NCI-H345 (cell line): ENCODE measurements at places on chromosomes 2 and 18.
A peak's percentile ranks its signal among the peaks of the same experiment; 100 is the strongest.

GRCh38 chr18:3211236-3211992 is 8.4 kb downstream of the MYOM1 start:
- peak; percentile 50 for DNase-seq

DNA sequence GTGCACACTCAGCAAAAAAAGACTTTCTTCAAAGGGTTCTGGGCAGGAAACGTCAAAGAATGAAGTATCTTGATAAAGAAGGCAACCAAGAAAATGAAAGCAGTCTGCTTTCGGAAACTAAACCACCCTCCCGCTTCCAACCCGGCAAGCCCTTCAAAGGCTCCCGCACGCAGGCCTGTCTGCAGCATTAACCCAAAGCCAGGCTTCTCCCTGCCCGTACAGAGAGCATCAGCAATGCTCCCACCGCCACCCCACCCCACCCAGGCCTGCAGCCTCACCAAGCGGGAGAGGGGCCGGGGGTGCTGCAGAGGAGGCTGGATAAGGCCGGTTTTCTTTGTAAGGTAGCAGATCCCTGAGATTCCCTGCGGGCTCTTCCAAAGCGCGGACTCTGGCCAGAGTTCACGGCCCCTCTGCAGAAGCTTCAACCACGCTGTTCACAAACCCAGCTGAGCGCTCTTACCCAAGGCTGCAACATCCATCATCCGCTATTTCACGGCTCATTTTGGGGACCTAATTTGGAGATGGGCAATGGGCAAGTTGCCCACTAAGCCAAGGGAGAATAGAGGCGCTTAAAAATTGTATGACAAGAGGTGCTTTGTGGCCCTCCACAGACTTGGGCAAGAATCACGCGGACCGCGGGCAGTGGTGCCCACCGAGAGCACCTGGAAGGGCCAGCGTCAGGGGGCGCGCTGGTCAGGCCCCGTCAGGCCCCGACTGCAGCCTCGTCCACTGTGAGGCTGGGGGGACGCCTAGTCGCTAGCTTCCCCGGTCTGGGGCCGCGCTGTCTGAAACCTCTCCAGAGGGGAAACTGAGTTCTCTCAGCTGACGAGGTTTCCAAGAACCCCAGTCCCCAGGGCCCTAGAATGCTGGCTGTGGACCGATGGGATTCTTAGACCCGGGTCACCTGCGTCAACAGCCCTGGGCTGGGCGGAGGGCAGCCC is 225.4 kb upstream of the ID2 start:
- no peak for DNase-seq

DNA sequence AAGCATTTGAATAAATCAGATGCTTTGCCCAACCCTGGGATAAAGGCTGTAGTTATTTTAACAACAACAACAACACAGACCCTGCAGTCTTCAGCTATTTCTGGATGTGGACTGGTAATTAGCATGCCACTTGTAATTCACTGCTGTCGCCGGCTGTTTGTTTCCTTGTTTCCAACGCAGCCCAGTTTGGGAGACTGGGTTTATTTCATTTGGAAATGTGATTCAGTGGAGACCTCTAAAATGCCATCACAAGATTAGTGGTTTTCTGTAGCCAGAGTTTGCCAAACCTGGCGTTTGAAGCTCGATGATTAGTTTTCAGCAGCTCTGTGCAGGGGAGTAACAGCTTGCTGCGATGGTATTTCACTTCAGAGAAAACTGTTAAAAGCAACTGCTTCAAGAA is 83.5 kb downstream of the LDLRAD4 start:
- no peak for DNase-seq

GRCh38 chr2:171174075-171174474 is 13.4 kb upstream of the TLK1 start:
- DNase-seq: no peak

GRCh38 chr18:76502551-76502950 is 7.5 kb upstream of the ZNF516 start:
- DNase-seq: no peak

DNA sequence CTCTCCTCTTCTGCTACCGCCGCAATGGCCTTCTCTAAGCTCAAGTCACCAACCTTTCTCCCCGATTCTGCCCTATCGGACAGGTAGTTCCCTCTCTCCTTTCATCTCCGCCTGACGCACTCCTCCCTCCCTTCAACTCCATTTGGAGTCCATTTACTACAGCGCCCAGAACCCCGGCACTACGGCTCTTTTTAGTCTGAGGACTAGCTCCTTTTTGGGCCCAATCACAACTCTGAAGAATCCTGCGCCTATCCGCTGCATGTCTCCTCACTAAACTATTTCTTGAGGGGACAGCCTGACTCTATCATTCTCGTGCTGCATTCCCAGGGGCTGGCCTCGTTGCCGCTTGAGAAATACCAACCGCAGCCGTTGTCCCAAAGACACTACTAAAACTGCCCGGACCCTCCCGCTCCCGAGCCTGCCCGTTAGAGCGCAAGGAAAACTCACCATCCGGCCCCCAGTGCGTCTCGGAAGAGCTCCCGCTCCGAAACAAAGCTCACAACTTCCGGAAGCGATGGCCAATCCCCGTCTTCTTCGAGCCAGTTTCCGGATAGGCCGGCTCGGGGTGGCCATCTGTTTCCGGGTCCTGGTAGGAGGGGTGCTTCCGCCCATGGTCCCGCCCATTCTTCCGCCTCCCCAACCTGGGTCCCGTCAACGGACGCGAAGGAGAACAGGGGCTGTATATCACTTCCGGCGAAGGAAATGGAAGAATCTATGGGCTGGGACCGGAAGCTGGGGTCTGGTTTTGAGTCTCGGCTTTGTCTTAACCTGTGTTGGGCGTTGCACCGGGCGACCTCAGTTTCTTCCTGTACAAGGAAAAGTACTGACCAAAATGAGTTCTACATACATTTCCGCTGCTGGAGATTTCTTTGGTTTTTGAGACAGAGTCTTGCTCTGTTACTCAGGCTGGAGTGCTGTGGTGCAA is at the start of gene TPRKB:
TSS of gene TPRKB (minus strand) at position 491 of the 925 bp plus-strand sequence. CDS start 2,776 bp downstream, outside the sequence.
- DNase-seq: peak; percentile 98

GRCh38 chr2:159758686-159759085 is 39.3 kb downstream of the CD302 start:
- DNase-seq: no peak

GRCh38 chr2:172554352-172555271 is 1.3 kb upstream of the PDK1 start:
- DNase-seq: peak; percentile 38

DNA sequence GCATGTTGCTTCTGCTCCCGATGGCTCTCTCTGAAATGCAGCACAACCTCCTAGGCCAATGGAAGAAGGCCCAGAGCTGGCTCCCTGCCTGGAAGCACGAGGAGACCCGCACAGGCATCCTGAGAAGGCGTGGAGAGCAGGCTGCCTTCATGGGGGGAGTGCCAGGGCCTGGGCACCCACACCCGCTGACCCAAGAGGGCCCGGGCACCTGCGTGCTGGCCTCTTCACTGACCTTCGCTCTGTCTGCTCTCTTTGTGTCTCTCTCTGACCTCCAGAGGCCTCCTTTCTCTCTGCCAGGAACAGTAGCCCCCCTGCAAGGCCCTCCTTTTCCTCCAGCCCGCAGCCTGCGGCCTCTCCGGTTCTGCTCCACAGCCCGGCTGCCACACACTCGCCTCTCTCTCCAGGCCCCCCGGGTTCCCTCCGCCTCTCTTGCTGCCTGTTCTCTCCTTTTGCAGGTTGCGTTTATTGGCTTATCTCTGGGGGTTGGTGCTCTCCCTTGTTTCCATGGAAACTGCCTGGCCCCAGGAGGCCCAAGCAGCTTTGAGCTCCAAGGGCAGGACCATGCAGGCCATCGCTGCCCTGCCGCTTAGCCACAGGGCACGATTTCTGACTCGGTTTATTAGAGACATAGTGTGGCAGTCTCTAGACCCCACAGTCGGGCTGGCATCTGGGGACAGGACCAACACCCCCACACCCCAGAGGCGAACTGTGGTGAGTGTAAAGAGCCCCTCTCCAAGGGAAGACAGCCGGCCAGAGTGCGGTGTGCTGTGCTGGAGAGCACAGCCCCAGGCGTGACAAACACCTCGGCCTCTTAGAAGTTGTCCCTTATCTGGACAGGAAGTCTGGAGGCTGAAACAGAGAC is 1.7 kb downstream of the MZT2B start:
- DNase-seq: no peak

DNA sequence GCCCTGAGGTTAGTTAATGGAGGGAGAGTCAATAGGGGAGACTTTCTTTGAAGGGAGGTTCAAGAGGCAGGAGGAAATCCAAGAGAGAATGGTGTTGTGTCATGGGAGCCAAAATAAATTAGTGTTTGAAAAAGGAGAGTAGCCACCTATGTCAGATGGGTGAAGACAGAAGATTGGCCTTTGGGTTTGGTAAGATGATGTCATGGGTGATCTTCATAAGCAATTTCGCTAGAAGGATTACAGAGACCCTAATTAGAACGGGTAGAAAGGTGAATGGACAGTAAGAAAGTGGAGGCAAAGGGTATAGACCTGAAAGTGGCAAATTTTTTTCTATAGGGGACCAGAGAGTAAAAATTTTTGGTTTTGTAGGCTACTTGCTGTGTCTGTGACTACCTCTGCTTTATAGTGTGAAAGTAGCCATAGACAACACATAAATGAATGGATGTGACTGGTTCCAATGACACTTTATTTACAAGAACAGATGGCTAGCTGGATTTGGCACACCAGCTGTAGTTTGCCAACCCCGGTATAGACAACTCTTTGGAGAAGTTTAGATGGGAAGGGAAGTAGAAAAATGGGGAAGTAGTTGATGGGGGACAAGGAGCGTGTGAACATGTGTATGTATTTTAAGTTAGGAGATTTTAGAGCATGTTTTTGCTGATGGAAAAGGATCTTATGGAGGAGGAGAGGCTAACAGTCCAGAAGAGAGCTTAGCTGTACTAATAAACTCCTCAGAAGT is 9.3 kb downstream of the STAMBP start:
- no peak for DNase-seq

DNA sequence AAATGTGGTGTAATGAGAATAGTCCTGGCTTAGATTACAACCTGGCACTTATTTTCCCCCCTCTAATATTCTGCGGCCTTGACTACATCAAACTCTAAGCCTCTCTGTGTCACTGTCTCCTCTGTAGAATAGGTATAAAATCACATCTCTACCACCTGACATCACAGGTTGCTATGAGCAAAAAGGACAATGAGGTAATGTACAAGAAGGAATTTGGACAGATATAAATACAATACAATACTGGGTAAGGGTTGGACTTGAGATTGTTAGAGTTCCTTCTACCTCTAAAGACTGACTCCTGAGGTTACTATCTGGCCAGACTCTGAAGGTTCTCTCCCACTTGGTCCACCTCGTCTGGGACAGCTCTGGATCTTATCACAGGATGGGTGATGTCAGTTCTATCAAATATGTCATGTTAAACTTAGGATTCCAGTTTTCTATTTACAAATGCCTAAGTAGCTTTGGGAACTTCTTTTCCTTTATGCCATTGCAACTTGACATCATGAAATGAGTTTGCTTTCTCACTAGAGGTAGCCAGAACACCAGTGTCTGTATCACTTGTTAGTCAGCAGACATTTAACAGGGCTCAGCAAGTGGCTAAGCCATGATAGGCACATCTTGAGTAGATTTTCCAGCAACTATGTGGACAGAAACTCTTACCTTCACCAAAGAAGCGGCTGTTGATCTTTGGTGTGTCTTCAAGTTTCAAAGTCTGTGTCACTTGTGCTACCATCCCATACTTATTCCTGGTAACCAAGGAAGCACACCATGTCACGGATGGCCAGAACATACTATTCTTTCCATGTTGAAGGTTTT is 9.5 kb downstream of the APOB start:
- DNase-seq: no peak

DNA sequence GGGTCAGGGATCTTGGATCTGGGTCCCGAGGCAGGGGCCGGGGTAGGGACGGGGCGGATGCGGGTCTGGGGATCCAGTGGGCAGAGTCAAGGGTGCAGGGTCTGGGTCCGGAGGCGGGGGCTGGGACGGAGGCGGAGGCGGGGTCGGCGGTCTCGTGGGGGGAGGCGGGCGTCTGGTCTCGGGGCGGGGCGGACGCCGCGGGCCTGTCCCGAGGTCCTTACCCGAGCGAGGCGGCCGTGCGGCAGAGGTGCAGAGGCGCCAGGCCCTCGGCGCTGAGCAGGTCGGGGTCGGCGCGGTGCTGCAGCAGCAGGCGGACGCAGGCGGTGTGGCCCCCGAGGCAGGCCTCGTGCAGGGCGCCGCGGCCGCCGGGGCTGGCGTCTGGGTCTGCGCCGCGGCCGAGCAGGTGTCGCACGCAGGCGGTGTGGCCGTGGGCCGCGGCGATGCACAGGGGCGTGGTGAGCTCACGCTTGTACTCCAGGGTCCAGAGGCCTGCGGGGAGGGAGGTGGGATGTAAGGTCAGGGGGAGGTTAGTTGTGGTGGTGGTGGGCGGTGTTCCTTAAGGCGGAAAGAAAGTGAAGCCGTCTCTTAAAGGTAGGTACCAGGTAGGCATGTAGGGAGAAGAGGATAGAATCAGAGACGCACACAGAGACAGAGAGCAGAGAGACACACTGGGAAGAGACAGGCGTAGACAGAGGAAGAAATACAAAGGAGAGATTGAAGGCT is 26.6 kb downstream of the ASB18 start:
- no peak for DNase-seq

DNA sequence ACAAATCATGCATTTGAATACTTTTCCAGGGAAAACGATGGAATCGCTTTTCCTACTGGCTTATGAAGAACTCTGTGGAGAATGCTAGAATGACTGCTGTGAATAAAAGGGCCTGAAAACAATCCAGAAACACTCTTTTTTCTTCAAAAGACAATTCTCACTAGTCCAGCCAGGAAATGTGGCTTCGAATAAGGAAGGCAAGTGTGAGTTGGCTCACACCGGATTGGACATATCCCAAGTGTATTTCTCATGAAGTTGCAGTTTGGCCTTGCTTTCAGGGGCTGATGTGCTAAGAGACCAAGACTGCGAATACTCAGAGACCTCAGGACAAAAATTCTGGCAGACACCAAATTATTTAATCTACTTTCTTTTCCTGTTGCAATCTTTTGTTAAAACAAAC is 54.1 kb downstream of the FIGN start:
- no peak for DNase-seq

DNA sequence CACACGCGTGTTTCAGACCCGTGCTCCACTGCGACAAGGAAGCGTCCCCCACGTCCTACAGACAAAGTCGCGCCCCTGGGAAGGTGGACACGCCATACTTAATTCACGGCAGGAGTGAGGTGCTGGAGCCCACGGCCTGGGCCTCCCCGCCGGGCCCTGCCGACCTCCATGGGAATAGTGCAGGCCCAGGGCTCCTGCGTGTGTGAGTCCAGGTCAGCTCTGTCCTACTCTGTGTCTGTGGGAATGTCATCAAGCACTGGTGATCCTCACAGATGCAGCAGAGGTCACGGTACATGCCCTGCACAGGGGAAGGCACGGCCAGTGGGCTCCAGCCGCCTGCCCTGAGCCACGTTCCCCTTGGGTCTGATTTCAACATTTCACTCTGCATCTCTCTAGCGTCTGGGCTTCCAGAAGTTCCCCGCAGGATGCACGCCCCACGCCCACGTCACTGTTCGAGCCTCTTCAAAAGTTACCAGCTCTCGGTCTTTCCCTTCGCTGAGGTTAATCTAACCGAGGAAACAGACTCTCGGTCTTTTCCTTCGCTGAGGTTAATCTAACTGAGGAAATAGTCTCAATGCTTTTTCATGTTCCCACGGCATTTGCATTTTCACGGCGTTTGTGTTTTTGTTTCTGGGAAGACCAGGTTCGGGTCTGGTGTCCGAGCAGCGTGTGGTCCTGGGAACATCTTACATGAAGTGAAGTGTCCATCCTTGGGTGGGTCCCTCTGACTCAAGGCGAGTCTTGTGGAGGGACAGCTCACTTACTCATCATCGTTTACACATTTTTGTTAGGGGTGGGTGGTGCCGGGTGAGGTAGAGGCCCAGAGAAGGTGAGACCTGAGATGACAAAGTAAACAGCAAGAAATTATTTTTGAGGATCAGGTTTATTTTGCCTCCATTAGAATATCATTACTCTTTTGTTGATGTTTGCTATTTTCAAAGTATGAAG is 157.3 kb upstream of the ALKAL2 start:
- no peak for DNase-seq

- DNase-seq: no peak
Measured at GRCh38 chr2:221477714-221478484, 94.2 kb downstream of the EPHA4 start.
